ENCODE measurements at places on chromosomes 6 and 20.

- DNase-seq = no peak
Observed at GRCh38 chr6:134322216-134322615, 4.3 kb upstream of the SGK1 start.

DNA sequence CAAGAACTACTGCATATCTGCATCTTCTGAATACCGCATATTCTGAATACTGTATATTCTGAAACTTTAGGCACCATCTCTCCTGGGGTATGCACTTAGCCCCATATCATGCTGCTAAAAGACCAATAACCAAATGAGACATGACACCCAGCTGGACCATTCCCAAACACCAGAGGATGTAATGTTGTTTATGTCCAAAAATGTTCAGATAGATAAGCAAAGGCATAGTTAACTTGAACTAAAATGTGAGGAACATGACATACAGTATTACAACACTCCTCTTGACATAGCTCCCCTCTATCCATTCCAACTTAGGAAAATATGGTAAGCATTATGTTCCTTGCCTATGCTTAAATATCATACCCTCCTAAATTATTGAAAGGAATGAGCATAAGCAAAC, 127.3 kb downstream of the TENT5A start:
- DNase-seq = no peak

DNA sequence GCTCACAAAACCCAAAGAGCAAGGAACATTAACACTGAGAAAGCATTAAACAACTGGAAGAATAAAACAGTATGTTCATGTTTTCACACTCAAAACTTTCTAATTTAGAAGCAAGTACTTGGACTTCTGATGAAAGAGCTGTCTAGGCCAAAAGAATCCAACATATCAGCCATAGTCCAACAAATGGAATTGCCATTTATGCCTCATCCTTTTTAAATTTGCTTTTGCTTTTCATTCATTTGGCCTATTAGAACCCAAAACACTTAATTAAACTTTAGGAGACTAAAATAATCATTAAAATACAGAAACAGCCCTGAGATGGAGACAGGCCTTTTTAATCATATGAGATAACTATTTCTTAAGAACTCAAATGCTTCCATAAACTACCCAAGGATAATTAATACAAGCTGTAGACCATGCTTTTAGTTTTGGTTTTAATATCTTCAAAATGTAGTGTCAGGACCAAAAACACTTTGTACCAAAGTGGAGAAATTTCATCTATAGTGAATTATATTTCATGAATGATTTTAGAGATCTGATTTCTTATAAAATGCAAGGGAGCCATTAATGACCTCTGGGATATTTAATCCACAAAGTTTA, 166.5 kb downstream of the KIF6 start:
- DNase-seq = no peak

DNA sequence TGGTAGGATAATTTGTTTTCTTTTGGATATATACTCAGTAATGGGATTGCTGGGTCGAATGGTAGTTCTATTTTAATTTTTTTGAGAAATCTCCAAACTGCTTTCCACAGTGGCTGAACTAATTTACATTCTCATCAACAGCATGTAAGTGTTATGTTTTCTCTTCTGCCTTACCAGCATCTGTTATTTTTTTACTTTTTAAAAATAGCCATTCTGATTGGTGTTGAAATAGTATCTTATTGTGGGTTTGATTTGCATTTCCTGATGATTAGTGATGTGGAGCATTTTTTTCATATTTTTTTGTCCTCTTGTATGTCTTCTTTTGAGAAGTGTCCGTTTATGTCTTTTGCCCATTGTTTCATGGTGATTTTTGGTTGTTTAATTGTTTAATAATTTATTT, 11.9 kb downstream of the HINT3 start:
- no peak for DNase-seq

DNA sequence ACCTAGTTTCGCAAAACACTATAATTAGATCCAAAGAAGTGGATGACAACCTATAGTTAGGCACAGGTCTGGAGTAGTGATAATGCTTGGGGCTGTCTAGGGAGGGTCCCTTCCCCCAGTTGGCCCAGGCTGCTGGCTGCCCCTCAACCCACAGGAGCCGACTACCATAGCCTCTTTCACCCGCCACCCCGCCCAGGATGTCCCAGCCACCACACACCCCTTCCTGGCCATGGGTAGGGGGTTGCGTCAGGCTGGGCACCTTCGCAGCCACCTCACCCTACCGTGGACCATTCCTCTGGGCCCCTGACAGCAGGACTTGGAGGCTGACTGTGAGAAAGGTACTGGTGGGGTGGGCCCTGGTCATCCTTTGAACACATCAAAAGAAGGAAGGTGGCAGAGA, 8.5 kb downstream of the TFEB start:
- DNase-seq = no peak

DNA sequence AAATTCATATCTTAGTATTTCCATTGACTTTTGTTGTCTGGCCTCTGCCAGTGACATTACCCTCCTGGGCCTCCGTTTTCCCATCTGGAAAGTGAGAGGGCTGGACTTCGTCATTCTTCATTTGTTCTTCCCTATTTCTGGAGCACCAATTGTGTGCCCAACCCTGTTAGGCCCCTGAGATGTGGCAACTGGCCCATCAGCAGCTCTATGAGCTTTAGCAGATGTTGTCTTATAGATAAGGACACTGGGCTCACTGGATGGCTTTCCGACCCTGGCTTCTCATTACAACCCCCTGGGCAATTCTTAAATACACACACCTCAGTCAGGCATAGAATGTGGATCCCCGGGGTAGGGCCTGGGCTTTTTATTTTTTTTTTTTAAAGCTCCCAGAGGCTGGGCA, 14.7 kb downstream of the PABPC1L start:
- no peak for DNase-seq

- no peak for DNase-seq
Observed at GRCh38 chr20:13799974-13800373, 15.1 kb downstream of the NDUFAF5 start.

DNA sequence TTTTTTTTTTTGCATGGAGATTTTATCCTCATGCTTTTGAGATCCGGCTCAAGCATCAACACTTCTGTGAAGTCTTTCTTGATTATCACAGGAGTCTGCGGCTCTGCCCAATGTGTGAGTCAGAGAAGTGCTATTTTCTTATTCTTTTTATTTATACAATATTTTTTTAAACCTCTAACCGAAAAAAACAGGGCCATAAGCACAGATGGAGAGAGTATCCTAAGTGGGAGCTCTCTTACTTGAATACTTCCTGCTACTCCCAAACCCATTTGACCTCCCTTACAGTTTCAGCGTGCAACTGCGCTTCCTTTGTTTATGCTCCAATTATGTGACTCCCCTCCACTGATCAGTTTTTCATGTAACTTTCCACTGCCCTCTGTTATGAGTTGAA, 8.7 kb upstream of the ATXN1 start:
- DNase-seq = no peak

- DNase-seq = no peak
Observed at GRCh38 chr6:144027932-144028587, 20.0 kb upstream of the PLAGL1 start.

GRCh38 chr20:45337367-45338120, 10.7 kb downstream of the SDC4 start:
- peak; percentile 46 for DNase-seq

DNA sequence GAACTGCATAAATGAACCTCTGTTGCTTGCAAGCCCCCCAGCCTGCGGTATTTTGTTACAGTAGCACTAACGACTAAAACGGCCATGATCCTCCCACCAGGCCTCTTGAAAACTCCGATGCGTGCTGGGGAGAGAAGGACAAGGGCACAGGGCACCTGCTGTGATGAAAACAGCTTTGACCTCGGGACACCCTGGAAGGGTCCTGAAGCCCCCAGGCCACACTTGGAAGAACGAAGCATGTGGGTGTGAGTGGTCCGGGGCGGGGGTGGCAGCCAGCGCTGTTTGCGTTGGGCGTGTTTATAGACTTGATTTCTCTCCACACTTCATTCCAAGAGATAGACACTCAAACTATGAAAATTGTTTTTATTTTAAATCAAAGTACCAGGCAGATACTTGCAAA, 13.2 kb upstream of the HELZ2 start:
- no peak for DNase-seq

GRCh38 chr20:57667924-57668782, 41.7 kb downstream of the PMEPA1 start:
- DNase-seq = no peak

DNA sequence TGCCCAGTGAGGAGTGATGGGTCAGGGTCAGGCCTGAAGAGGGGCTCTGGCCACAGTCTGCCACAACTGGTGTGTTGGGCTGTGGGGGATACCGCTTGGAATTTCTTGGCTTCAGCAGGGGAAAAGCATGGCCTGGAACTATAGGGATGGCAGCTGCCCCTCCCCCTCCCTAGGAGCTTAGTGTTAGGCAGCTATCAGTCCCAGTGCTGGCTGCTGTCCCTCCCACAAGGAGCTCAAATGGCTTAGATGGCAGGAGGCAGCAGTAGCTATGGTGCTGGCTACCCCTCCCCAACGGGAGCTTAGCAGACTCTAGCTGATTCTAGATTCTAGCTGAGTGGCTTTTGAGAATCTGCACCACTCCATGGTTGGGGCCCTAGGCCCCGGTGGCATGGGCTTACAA, 414.5 kb upstream of the HSF2 start:
- no peak for DNase-seq

DNA sequence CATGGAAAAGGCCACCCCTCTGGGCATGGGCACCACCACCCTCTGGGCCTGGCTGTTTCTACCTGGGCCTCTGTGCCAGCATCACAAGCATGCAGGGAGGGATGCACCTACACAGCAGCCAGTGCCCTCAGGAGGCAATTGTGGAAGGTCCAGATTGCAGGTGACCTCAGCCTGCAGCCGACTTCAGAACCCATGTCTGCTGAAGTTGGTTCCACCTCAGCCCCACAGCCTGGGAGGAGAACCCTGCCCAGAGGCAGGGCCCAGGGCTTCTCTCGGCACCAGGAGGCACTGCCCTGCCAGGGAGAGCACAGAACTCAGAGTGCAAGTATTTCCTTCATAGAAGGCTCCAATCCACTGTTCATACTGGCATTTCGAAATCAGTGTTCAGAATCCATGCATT, 149.8 kb downstream of the TTLL2 start:
- DNase-seq = no peak

- no peak for DNase-seq
Observed at GRCh38 chr6:150770637-150771036, 94.9 kb upstream of the MTHFD1L start.

DNA sequence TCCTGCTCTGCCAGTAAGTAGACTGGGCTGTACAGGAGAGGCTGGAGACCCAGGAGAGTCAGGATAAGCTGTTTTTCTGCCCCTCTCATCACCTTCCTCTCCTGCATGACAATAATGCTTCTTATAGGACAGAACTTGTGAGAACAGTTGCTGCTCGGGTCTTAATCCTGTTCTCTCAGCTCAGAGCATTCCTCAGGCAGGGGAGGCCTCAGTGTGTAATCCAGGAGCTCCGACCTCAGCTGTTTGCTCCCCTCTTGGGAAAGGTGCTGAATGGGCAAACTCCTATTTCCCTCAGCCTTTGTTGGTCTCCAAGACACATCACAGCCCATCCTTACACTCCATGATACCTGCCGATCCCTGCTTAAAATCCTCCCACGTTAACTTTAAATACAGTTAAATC, 134.9 kb upstream of the LRFN2 start:
- DNase-seq = no peak

DNA sequence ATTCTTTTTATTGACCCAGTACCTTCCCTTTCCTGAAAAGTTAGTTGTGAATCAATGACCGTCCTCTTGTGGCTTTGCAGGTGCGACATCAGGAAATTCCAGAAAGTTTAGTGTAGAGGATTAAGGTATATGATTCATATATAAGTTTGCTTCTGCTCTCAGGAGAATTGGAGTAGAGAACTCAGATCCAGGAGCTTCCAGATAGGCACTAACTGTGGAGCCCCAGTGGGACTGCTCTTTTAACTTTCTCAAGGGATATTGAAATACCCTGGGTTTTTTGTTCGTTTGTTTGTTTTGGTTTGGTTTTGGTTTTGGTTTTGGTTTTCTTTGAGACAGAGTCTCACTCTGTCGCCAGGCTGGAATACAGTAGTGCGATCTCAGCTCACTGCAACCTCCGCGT, 9.5 kb downstream of the TAAR2 start:
- DNase-seq = no peak

DNA sequence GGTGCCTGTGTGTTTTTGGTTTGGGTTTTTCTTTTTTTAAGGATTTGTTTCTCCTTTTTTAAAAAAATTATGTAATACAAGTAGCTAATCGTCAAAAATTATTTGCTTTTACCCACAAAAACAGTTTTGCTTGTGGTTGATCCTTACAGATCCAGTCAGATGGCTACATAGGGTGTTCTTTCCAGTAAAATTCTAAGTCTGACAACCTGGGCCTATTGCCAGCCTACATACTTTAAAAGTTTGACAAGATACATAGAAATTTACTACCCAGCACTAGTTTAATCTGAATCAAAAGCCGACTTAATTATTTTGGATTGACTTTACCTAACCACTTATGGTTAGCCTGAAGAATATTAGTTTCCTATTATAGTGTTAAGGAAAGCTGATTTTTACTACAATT, 2.1 kb upstream of the SOX4 start:
- DNase-seq = no peak

DNA sequence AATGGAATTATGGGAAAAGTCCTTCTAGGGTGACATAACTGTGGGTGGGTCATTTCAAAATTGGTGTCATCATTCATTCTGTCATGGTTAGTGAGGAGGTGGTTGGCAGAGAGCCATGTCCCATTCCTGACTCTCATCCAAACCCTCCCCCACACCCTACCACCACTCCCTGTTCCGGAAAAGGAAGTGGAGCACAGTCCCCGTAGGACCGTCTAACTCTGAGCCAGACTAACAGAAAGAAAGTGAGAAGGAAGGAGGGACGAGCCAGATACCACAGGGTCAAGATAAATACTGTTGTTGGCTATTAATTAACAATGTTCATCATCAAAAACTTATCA, 4.8 kb downstream of the TRIM10 start:
- DNase-seq = peak; percentile 39

Measured in left ventricle myocardium inferior (tissue), 1 donor.